ENCODE measurements at places on chromosomes 12 and 14. TPM values are rescaled to one million over a fixed set of nuclear protein-coding genes. Genes with fewer than 3 reads are reported as not detected.

The WIF1 gene
- 51.1 TPM for total RNA-seq

The ADAMTS20 gene
- total RNA-seq, result 0.21 TPM

The PTPRQ gene
- total RNA-seq, result 0.21 TPM

The MRPL51 gene
- 55.2 TPM for total RNA-seq

The STAC3 gene
- total RNA-seq, result 310 TPM

DNA sequence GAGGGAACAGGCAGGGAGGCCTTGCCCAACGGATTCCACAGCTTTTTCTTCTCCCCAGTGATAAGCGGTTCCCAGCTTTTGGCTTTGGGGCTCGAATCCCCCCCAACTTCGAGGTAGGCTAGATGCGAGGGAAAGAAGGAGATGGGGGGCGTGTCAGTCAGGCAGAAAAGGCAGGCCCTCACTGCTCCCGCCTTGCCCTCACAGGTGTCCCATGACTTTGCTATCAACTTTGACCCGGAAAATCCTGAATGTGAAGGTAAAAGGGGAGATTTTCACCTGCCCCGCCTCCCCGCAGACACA, 4.9 kb downstream of the CPNE6 start:
- no peak for DNase-seq

- no peak for DNase-seq
These were observed 22.4 kb downstream of the ATF7 start for GRCh38 chr12:53603804-53604203.

GRCh38 chr12:62693376-62694050, 226.9 kb downstream of the MON2 start:
- peak; percentile 83 for DNase-seq

- DNase-seq, result no peak
These were observed 13.7 kb upstream of the ITGA5 start for GRCh38 chr12:54432815-54433164.

DNA sequence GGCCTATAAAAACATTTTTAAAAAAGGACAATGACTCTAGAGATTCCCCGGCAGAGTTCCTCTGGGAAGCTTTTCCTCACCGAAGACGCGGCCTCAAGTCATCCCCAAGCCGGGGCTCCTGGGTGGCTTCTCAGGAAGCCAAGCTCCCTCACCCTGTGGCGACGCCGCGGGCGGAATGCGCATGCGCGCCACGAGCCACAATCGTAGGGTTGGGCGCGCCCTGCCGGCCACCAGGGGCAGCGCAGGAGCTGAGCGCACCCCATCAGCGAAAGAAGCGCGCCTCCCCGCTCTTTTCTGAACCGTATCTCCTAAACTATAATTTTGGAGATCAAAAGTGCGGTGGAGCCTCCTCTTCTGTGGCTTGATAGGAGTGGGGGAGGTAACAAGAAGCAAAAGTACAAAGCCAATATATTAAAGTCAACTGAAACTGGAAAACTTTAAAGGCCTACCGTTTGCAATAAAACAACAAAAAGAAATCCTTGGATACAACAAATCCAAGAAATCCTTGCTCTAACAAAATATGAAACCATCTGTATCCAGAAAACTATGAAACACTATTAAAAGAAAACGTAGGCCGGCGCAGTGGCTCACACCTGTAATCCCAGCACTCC, 17.4 kb upstream of the CHFR start:
- DNase-seq, result peak; percentile 77

GRCh38 chr14:83085136-83085535, 1551.5 kb upstream of the SEL1L start:
- no peak for DNase-seq

GRCh38 chr12:130835436-130835835, 3.6 kb downstream of the STX2 start:
- DNase-seq, result no peak

DNA sequence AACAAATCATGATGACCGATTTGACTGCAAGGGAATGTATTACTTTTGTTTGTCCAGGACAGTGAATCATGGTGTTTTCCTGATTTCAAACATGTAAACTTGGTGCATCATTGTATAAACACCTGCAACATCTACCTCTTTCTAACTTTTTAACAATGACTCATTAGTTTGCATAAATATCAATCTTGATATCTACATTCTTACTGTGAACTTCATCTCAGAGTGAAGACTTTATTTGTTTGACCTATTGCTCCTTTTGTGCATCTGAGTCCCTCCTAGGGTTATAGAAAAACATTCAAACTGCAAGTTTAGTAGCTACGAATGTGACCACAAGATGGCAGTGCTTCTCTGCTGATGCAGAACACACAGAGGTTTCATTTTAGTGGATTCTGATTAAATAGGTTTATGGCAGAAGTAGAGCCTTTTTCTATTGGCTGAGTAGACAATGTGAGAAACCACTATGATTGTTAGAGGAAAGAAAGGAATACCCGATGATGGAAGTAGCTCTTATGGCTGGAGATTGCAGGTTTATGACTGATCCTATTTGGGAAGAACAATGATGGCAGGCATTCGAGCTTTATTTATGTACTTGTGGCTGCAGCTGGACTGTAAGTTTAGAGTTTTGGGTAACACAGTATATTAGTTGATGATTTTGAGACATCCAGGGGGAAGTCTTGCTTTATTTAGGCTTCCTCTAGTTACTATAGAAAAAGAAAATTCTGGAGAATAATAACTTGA, 244.2 kb upstream of the OR4E1 start:
- peak; percentile 72 for DNase-seq

GRCh38 chr12:111699-112493, 45.3 kb downstream of the IQSEC3 start:
- DNase-seq, result no peak

GRCh38 chr12:67354966-67355365, 85.8 kb downstream of the CAND1 start:
- DNase-seq, result no peak

DNA sequence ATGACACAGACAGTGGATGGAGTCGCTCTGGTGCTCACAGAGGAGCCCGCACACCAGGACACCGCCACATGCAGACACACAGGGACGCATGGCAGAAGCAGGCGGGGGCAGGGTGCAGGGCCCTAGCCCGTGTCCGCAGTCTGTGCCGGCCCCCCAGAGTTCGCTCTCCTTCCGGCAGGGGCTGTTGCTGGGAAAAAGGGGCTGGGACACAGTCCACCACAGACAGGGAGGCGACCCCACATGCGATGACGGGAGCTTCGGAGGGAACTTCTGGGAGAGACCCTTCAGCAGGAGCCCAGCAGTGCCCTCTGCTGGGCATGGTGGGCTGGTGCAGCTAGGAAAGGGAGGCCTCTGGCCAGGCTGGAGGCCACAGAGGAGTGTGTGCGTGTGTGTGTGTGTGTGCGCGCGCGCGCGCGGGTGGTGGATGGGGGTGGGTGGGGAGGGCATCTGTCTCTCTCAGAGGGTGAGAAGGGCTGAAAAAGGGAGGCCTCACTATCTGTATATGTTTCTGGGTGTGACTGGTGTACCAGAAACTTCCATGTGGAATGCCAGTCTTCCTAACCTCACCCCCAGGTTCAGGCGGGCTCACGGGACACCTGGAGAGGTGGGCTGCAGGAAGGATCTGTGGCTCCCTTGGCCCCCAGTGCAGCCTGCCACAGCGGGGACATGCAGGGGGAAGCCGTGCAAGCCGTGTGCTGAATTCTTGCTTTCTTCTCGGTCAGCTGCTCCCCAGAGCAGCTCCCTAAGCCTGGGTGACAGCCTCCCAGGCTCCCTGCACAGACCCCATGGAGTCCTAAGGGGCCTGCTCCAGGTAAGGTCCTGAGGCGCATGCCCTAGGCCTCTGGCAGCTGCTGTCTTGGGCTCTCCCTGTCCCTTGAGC, 60.7 kb downstream of the PLEKHG3 start:
- peak; percentile 94 for DNase-seq

GRCh38 chr14:50471838-50472465, 60.4 kb downstream of the MAP4K5 start:
- DNase-seq, result no peak

DNA sequence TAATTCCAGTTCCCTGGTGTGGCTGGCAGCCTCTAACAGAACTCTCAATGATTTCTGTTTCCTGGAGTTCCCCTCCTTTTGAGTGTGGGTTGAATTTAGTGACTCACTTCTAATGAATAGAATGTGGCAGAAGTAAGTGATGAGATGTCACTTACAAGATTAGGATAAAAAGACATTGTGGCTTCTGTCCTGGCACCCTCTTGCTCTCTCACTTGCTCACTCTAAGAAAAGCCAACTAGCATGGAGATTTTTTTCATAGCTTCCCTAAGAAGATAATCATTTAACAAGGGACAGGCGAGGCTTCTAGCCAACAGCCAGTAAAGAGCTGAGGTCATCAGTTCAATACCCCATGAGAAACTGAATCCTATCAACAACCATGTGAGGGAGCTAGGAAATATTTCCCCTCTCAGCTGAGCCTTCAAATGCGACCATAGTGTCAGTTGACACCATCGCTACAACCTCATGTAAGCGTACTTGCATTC, 156.7 kb downstream of the TMTC3 start:
- peak; percentile 33 for DNase-seq

- DNase-seq, result no peak
These were observed 159.7 kb upstream of the PWP1 start for GRCh38 chr12:107525719-107526554.

- peak; percentile 84 for DNase-seq
These were observed 62.3 kb downstream of the FOS start for GRCh38 chr14:75340921-75341320.

DNA sequence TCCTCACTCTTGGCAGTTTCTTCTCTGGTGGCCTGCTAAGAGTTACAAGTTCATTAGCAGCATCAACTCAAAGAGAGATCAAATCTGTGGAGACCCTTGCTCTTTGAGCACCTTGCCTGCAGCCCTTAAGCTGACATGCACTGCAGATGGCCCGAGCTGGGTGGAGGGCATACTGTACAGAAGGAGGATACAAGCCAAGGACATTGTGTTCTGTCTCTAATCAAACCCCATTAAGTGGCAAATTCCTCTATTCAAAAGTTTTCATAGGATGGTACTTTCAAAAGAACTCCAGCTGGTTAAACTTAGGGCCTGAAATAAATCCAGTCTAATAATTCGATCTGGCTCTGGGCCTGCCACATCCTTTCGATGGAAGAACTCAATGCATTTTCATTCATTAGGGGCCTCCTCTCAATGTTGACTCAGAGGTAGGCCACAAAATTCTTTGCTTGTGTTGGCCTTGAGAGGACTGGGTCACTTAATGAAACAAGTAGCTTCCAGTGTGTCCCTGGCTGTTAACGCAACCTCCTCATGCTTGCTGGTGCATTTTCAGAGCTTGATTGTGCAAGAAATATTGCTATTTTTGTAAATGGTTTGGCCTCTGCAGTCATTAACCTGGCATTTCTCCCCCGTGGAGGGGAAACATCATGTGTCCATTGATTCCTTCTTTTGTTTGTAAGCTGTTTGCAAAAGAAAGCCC, 318.2 kb downstream of the NUAK1 start:
- no peak for DNase-seq

DNA sequence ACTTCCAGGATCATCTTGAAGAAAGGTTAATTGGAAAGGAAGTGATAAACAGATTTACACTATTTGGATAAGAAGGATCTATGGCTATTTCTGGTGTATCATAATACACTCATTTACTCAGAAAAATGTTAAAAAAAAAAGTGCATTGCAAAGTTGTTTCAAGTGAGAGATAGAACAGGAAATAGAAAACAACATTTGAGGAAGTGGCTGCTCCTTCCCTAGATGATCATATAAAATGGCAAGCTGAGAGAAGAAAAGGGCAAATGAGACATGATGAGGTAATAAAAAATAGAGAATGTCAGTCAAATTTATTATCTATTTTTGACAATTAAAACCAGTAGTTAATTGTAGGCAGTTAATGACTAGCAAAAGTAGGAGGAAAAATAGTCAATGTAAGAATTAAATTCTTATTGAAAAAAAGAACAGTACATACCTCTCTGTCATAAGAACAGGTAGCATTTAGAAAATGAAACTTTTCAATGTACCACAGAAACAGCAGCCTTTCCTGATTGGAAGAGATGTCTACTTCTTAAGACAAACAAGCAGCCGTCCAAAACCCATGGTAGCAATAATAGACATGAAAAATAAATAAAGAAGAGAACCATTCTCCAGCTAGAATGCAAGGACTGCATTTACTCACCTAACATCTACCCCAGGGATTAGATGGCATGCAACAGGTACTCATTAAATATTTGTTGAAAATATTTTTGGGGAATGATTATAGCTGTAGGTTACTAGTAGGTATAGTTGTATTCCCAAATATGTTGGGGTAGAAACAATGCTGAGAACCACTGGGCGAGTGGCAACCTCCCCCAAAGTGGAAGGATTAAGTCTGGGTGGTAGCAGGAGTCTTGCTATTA, 63.9 kb upstream of the GRIP1 start:
- no peak for DNase-seq

- DNase-seq, result no peak
These were observed 59.8 kb downstream of the SUDS3 start for GRCh38 chr12:118436002-118436730.

- no peak for DNase-seq
These were observed 1.5 kb upstream of the GALNT6 start for GRCh38 chr12:51392556-51393237.

- DNase-seq, result peak; percentile 38
These were observed 174.0 kb upstream of the DIO2 start for GRCh38 chr14:80385336-80385735.

- peak; percentile 89 for DNase-seq
These were observed 93.3 kb downstream of the NINJ2 start for GRCh38 chr12:569803-570434.

- DNase-seq, result no peak
These were observed 474 bp upstream of the CIT start for GRCh38 chr12:119877639-119877948.

DNA sequence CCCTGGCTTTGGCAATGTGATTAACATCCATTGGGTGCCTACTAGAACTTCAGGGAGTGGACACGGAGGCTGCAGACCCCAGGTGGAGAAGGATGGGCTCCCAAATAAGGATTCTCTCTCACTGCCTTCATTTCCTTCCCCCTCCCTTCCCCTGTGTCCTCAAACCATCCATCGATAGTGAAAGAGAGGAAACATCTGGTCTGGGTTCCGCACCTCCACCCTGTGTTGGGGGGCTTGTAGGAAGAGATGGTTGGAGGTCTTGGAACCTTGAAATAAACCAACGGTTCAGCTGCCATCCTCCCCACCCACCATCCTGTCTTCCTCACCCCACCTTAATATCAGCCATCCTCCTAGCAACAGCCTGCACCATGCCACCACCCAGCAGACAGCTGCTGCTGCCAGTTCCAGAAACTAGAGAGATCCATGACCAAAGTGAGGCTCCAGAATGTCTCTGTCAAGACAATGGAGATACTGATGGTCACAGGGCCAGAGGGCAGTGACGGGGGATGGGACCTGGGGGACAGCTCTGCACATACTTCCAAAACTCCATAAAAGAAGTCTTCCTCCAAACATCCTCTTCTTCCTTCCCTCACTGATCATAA, 153.1 kb upstream of the CCND2 start:
- peak; percentile 87 for DNase-seq

GRCh38 chr14:36773136-36773540, 111.5 kb downstream of the PAX9 start:
- DNase-seq, result no peak

All from tongue (tissue), 3 donors.